MG63 (cell line): ENCODE measurements at places on chromosomes 13 and 19.

DNA sequence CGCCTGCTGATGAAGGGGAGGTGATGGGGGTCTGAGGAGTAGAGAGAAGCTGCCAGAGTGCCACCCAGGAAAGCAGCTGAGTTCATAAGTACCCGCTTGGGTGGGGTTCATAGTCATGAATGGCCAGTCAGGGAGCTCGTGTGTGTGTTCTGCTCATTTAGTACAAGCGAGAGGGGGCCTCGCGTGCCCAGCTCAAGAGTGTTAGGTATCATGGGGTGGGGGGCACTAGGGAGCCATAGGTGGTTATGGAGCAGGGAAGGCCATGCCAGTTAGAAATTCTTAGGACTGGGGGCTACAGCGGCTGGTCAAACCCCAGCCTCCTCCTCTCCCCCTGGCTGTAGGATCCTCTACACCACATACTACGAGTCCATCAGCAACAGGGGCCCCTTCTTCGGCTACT, 46.8 kb downstream of the CD320 start:
- DNase-seq, result no peak

- no peak for DNase-seq
Measured at GRCh38 chr13:98397221-98397620, 179.7 kb downstream of the STK24 start.

DNA sequence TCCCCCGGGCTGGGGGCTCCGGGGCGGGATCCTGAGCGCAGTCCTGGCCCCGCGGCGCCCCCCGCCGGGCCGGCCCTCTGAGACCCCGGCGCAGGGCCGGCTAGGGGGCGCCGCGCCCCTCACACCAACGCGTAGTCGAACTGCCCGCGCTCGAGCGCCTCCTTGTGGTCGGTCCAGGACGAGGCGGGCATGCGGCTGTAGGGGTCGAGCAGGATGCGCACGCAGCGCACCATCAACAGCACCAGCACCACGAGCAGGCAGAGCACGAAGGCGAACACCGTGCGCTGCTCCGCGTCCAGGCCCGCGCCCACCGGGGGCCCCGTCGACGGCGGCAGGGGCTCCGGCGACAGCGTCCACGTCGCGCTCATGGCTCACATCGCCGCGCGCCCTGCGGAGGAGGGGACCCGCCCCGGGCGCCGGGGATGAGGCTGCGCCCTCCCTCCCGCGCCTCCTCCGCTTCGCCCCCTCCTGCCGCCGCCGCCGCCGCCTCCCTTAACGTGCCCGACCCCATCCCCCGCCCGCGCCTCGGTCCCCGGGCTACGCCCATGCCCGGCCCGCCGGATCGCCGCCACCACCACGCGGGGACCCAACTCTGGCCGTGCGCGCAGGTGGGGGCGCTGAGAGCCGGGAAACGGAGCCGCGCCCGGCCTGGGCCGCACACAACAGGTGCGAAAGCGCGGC, 624 bp downstream of the CTXN1 start:
- DNase-seq, result peak; percentile 83

DNA sequence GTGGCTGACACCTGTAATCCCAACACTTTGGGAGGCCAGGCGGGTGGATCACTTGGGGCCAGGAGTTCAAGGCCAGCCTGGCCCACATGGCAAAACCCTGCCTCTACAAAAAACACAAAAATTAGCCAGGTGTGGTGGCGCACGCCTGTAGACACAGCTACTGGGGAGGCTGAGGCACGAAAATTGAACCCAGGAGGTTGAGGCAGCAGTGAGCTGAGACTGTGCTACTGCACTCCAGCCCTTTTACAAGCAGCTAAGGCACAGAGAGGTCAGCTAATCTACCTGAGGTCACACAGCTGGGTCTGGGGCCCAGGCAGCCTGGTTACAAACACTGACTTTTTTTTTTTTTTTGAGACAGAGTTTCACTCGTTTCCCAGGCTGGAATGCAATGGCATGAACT, 27.2 kb downstream of the MED26 start:
- DNase-seq, result no peak

- peak; percentile 60 for DNase-seq
Measured at GRCh38 chr19:48085904-48086864, 24.4 kb downstream of the PLA2G4C start.

DNA sequence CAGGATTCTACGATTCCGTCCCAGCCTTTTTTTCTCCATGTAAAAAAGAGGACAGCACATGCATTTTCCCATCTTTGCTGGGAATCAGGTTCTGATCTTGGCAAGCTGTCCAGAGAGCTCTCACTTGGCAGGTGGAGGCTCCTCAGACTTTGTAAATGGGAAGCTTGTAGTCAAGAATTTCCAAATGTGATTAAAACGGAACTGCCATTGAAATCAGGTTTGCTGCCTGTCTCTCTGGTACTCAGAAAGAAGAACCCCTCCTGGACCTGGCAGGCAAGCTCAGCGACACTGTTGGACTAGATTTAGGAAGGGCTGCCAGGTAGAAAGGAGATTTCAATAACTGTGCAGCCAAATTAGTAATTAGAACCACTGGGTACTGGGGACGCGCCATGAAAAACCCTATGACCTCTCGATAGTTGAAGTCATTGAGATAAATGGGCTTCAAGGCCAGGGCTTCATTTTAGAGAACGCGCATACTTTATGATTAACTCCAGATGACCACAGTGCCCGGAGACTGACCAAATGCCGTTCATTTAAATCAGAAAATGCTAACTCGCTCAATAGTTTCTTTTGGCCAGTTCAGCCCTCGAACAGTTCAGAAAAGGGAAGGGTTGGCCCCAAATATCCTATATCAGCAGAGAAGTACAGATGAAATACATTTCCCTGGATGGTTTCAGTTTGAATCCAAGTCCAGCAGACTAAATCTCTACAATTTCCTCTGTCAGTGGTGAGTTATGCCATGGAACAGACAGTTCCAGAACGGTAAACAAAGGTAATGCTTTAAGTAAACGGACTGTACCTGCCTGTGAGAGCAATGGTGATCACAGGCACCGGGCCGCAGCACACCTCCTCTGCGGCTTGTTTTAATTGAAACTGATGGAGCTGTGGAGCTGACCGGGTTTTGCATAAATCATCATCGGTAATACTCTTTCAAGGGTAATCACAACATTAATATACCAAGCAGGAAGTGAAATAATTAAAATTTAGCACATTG, 517.4 kb downstream of the RFC3 start:
- DNase-seq, result no peak

GRCh38 chr19:32450217-32450616, 44.6 kb downstream of the DPY19L3 start:
- no peak for DNase-seq

GRCh38 chr19:13920940-13921747, 15.1 kb downstream of the CC2D1A start:
- DNase-seq, result peak; percentile 51

DNA sequence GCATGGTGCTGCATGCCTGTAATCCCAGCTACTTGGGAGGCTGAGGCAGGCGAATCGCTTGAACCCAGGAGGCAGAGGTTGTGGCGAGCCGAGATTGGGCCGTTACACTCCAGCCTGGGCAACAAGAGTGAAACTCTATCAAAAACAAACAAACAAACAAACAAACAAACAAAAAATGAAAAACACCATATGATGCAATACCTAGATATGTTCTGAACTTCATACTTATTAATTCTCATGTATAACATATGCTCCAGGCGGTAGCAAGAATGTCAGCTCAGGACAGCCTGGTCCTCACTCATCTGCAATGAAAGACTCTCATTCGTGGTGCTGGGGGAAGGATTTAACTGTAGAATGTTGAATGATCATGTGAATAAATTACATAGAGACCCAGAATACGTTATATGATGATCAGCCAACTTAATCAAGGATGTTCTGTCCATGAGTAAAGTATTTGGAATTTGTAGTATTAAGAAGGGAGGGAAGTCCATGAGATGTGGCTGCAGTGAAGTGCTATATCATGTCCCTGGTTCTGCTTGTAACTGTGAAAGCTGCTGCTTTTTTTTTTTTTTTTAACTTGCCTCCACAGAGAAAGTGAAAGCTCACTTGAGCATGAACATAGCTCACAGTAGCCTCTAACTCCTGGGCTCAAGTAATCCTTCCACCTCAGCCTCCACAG, 206.8 kb downstream of the UQCRFS1 start:
- DNase-seq, result no peak

GRCh38 chr13:29737061-29737460, 113.4 kb downstream of the UBL3 start:
- DNase-seq, result no peak

DNA sequence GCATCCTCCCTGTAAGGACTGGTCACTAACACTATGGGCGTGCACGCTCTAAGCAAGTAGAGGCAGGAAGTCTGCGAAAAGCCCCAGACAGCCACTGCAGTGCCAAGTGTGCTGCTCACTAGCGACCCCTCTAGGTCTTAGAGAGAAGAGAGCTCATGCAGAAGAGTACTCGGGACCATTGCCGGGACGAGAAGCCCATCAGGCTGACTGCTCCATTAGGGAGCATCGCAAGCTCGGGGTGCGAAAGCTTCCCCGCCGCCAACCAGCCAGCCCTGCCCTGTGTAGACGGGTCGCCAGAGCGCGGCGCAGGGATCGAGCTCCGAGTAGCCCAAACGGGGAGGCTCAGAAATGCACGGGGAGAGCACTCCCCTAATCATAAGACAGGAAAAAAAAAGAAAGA, 16.6 kb downstream of the POU4F1 start:
- DNase-seq, result no peak

DNA sequence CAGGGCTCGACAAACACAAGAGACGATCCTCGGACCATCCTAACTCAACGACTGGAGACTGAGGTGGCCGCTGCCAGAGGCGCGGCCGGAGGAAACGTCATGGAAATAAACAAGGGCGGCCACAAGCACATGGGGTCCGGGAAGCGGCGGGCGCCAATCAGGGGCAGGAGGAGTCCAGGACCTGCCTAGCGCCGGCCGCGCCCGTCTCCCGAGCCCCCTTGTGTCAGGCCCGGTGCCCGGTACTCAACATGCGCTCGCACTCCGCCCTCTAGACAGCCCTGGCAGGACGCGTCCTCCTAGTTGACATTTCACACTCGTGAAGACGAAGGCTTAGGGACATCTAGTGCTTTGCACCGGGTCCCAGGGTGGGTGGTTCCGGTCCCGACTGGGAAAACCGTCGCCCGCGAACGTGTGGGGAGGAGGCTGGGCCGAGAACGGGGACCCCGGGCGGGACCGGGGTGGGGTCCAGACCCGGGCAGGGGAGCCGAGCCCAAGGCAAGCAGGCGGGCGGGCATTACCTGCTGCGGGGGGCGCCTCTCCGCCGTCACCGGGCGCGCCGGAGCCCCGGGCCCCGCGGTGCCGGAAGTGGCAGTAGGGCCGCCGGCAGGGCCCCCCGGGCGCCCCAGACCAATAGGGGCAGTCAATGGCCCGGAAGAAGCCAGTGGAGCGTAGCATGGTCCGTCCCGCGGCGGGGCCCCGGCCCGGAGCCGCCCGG, 442 bp downstream of the REXO1 start:
- peak; percentile 59 for DNase-seq

- DNase-seq, result no peak
Measured at GRCh38 chr13:73608711-73609485, 525.3 kb downstream of the KLF12 start.

GRCh38 chr19:49149652-49150105, 5.5 kb downstream of the HRC start:
- DNase-seq, result peak; percentile 77

DNA sequence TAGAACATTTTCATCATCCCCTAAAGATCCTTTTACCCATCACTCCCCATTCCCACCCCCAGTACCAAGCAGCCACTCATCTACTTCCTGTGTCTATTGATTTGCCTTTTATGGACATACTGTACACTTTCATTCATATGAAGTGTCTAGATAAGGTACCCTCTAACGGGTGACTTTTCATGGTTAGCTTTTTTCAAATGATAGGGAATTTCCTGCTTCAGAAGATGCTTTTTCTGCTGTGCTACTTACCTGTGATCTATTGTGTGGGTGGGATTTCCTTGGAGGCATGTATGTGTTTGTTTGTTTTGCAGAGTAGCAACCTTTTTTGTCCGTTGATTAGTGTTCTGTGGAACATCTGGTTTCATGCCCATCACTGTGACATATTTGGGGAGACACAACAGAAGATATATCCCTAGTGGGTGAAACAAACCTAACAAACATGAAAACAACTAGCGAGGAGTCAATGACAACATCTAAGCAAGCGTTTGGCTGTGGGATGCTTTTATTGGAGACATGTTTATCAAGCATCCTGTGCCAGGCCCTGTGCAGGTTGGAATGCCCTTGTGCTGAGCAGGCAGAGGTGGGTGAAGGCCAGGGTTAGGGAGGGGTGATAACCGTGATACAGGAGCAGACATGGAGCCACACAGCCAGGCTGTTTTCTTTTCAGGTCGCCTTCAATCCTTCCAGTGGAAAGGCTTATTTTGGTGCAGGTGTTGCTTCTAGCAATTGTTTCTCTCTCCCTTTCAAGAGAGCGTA, 17.6 kb downstream of the SPINT2 start:
- DNase-seq, result no peak

DNA sequence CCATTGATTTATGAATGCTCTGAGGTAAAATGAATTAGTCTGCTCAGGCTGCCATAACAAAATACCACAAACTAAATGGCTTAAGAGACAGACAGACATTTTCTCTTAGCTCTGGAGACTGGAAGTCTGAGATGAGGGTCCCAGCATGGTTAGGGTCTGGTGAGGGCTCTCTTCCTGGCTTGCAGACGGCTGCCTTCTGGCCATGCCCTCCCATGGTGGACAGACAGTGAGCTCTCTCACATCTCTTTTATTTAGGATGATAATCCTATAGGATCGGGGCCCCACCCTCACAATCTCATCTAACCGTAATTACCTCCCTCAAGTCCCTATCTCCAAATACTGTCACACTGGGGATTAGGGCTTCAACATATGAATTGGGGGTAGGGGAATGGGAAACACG, 47.1 kb downstream of the HSPH1 start:
- DNase-seq, result no peak

GRCh38 chr13:51643105-51643881, 59.0 kb downstream of the WDFY2 start:
- DNase-seq, result peak; percentile 83

- no peak for DNase-seq
Measured at GRCh38 chr19:447816-448560, 12.8 kb downstream of the SHC2 start.

DNA sequence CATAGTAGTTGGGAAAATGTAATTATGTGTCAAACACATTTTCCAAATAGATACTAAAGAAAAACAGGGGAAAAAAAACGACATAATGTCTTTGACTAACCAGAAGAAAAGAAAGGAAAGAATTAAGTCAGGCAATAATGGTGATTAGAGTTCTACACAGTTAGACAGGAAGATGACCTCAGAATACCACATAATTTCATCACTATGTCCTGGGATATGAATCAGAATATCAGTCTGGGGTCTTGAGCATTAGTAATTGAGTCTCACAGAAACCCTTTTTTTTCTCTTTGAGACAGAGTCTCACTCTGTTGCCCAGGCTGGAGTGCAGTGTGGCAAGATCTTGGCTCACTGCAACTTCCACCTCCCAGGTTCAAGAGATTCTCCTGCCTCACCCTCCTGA, 503.4 kb downstream of the SLITRK1 start:
- no peak for DNase-seq

- DNase-seq, result no peak
Measured at GRCh38 chr19:47752440-47753211, 7.3 kb downstream of the NOP53 start.
